ENCODE measurements at places on chromosomes 3 and 15. TPM values are rescaled to one million over a fixed set of nuclear protein-coding genes. Genes with fewer than 3 reads are reported as not detected.

- H3K27ac ChIP-seq = no peak overlapping the region
- no peak for DNase-seq
- no peaks in the 10 kb centered on the region for H3K36me3 ChIP-seq
- H3K4me1 ChIP-seq = no peaks in the 10 kb centered on the region
- H3K27me3 ChIP-seq = no peaks in the 10 kb centered on the region
These were observed 263.4 kb upstream of the LYSMD4 start for GRCh38 chr15:99996660-99997059.

GRCh38 chr3:151008699-151009098 is 36.2 kb upstream of the CLRN1 start:
- no peak overlapping the region for H3K4me3 ChIP-seq
- no peaks in the 10 kb centered on the region for H3K4me1 ChIP-seq
- no peaks in the 10 kb centered on the region for H3K36me3 ChIP-seq
- peak; percentile 40 for DNase-seq
- H3K27ac ChIP-seq = no peak overlapping the region

DNA sequence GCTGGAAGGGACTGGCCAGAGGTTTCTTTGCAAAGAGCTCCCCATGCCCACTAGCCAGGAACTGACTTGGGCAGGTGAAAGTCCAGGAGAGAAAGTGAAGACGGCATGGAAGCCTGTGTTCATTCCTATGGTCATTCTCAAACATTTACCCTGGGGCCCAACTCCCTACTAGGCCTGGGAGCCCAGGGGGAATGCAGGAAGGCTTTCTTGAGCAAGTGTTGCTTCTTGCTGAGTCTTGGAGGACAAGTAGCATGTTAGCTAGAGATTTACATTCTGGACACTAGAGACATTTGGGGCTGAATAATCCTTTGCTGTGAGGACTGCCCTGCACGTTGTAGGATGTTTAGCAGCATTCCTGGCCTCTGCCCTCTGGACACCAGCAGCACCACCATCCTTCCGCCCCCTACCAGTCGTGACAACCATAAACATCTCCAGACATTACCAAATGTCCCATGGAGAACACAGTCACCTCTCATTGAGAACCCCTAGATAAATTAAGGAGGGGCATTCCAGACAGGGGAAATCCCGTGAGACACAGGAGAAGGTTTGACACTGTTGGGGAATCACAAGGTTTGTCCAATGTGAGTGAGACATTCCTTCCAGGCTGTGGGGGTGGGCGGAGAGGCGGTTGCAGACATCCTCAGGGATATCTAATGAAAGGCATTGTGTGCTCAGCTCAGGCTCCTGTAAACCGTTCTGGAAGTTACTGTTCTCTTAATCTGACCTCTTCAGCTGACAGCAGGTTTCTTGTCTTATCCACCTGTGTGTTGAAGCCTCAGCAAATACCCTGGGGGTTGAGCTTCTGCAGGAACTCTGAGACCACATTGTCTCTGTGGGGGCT is 236.2 kb downstream of the TLE3 start:
- no peaks in the 10 kb centered on the region for H3K36me3 ChIP-seq
- no peak overlapping the region for H3K27ac ChIP-seq
- DNase-seq = no peak
- no peaks in the 10 kb centered on the region for H3K27me3 ChIP-seq

Gene GCSAM
- total RNA-seq = not detected

Gene DUOXA2
- total RNA-seq = not detected

- no peaks in the 10 kb centered on the region for H3K27me3 ChIP-seq
- H3K4me3 ChIP-seq = no peak overlapping the region
These were observed 76.7 kb downstream of the FEM1B start for GRCh38 chr15:68354268-68354667.

Gene MRPL47
- total RNA-seq = 45.9 TPM

Gene VGLL3
- total RNA-seq = 53.8 TPM

Gene PIF1
- 1.7 TPM for total RNA-seq

DNA sequence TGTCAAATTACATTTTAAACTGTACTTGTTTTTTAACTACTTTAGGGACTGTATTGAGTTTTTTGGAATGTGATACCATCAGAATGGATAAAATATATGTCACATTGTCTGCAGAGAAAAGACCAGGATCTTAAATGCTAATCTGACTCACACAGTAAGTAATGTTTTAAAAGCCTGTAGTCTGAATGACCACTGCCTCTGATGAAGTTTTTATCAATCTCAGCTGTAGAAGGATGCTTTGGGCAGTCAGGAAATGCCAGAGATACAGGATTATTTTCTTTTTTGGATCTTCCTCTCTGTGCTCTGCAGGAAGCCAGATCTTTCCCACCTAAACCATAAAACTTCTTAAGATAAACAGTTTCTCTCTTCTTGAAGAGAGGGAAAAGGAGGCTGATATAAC is 73.1 kb upstream of the PRTG start:
- DNase-seq = peak; percentile 33
- H3K27ac ChIP-seq = no peak overlapping the region
- peaks cover 2% of the 10 kb centered on the region for H3K4me1 ChIP-seq
- no peaks in the 10 kb centered on the region for H3K36me3 ChIP-seq

Gene PRKAR2A
- total RNA-seq = 52.5 TPM

Gene XXYLT1
- total RNA-seq = 26.2 TPM

DNA sequence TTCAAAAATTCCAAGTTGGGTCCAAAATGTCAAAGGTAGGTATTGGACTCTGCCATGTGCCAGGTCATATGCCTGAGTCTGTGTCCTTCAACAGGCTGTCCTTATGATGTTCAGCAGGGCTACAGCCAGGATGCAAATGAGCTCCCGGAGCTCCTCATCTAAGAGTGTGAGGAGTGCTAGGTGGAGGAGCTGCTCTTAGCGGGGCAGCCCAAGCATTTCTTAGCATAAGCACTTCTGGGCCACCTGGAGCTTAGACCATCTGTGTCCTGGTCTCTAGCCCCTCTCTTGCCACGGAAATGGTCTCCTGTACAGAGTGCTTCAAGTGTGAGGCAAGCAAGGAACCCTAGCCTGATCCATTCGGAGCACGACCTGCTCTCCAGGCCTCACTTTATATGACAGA is 64.6 kb upstream of the PRR23C start:
- no peaks in the 10 kb centered on the region for H3K36me3 ChIP-seq
- H3K27ac ChIP-seq = no peak overlapping the region
- H3K4me1 ChIP-seq = no peaks in the 10 kb centered on the region
- peaks cover 19% of the 10 kb centered on the region for H3K27me3 ChIP-seq
- H3K4me3 ChIP-seq = no peak overlapping the region

DNA sequence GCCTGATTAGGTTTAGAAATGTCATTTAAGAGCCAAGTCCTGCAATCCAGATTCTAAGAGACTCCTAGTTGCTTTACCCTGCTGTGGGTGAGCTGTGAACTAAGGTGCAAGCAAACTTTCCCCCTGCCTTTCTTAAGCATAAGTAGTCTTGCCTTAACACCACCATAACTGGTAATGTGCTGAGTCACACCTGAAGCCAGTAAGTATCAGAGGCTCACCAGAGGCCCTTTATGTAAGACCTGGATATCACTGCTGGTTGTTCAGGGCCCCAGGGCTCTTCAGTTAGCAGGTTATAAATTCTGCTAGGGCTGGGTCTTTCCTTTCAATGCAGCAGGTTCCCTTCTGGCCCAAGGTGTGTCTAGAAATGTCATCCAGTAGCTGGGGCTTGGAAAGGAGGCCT is 509.9 kb downstream of the VGLL3 start:
- DNase-seq = no peak
- H3K27ac ChIP-seq = no peak overlapping the region
- no peaks in the 10 kb centered on the region for H3K27me3 ChIP-seq
- H3K36me3 ChIP-seq = no peaks in the 10 kb centered on the region
- no peak overlapping the region for H3K4me3 ChIP-seq
- H3K4me1 ChIP-seq = no peaks in the 10 kb centered on the region

Gene PLOD2
- total RNA-seq = 151 TPM

GRCh38 chr3:71887256-71887655 is 102.3 kb upstream of the PROK2 start:
- H3K27ac ChIP-seq = no peak overlapping the region
- DNase-seq = no peak
- no peaks in the 10 kb centered on the region for H3K4me1 ChIP-seq
- H3K4me3 ChIP-seq = no peak overlapping the region
- no peaks in the 10 kb centered on the region for H3K36me3 ChIP-seq

DNA sequence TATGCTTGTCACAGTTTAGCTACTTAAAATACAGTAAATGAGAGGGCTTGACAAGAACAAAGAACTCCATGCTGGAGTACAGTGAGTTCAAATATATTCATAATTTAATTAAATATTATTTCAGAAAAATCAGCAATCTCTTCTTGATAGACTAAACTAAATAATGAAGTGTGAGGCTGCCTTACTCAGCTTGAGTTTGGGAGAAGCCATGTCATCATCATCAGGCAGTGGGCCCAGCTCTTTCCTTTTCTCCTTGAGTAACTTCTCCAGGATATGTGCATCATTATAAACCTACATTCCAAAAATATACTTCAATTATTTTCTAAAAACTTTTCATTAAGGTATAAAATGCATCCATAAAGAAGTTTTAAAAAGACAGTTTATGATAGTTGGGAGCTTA is 70.5 kb downstream of the PBRM1 start:
- no peak overlapping the region for H3K4me3 ChIP-seq
- no peaks in the 10 kb centered on the region for H3K4me1 ChIP-seq
- no peaks in the 10 kb centered on the region for H3K27me3 ChIP-seq
- H3K27ac ChIP-seq = no peak overlapping the region
- DNase-seq = no peak

Gene STAC
- 7.1 TPM for total RNA-seq

DNA sequence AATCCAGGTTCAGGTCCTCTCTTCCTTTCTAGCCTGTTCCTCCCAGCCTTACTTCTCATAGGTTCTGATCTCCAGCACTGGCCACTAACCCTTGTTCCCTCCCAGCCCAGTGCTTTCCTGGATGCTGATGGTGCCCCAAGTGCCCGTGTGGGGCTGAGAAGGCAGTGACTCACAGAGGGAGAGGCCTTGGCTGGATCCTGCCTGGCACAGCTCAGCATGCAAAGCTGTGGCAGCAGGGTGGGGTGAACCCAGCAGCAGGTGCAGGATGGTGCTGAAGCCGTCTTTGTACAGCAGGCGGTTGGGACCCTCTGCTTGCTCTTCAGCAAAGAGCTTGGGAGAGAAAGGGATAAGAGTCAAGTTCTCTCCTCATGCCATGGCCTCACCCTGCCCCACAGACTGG is 7.6 kb downstream of the LPCAT4 start:
- H3K36me3 ChIP-seq = peaks cover 13% of the 10 kb centered on the region
- H3K27me3 ChIP-seq = no peaks in the 10 kb centered on the region
- no peak for DNase-seq
- H3K27ac ChIP-seq = no peak overlapping the region
- H3K4me1 ChIP-seq = no peaks in the 10 kb centered on the region

Gene RETNLB
- not detected for total RNA-seq

Gene ATP1B3
- total RNA-seq = 222 TPM

DNA sequence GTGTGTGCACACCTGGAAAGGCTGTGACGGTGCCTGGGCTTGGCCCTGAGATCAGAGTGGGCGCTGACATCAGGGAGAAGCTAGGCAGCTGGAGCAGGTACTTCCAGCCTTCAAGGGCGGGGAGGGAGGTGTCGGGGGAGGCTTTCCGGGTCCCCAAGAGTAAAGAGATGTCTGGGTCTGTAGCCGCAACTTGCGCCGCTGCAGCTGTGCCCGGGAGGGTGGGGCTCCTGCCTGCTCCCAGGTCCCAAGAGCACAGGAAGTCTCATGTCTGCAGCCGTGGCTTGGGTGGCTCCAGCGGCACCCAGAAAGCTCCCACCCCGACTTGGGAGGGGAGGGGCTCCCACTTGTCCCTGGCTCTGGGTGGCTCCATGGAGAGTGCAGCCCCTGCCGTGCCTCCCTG is 103.2 kb upstream of the BNIP2 start:
- H3K4me1 ChIP-seq = no peaks in the 10 kb centered on the region
- H3K27me3 ChIP-seq = peaks cover 8% of the 10 kb centered on the region
- H3K36me3 ChIP-seq = no peaks in the 10 kb centered on the region
- no peak for DNase-seq
- H3K4me3 ChIP-seq = no peak overlapping the region
- H3K27ac ChIP-seq = no peak overlapping the region

DNA sequence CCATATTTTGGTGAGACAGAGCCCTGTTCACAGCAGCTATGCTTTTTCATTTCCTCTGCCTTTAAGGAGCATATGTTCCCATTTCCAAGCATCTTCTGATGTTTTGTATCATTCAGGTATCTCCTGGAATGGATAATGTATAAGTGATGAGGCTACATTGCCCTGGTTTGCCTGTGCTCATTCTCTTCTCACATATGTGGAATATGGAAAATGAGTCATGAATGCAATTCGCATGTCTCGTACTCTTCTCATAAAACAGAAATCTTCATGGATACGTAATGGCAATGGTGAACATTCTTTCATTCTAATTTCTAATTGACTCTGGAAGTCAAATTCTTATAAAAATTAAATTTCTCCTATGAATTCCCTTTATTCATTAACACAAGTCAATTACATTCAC is 143.1 kb downstream of the CDIN1 start:
- H3K4me1 ChIP-seq = no peaks in the 10 kb centered on the region
- no peak for DNase-seq
- H3K36me3 ChIP-seq = no peaks in the 10 kb centered on the region
- no peak overlapping the region for H3K27ac ChIP-seq
- no peaks in the 10 kb centered on the region for H3K27me3 ChIP-seq
- no peak overlapping the region for H3K4me3 ChIP-seq

DNA sequence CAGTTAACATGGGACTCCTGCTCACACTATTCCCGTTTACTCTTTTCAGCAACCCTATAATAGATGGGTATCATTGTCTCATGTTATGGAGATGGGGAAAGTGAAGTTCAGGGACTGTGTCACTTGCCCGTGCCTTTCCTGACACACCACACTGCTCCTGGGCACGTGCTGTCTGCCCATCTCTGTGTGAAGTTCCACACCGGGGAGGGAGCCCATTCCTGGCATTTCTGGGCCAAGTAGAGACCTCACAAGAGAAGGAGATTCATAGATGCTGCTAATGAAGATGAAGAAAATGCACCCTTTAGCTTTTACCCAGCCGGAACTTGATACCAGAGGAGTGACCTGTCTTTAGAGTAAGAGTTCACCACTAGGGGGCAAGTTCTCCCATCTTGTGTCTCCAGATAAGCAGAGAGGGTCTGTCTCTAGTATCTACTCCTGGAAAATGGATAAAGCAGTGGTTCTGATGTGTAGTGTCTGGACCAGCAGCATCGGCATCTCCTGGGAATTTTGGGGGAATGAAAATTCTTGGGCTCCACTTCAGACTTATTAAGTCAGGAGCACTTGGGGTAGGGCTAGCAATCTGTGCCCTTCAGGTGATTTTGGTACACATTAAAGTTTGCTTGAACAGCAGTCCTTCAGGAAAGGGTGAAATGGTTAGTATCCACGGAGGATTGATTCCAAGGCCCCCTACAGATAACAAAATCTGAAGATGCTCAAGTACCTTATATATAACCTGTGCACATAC is 2.0 kb upstream of the TOPBP1 start:
- DNase-seq = peak; percentile 27
- no peaks in the 10 kb centered on the region for H3K27me3 ChIP-seq
- H3K4me1 ChIP-seq = peaks cover 12% of the 10 kb centered on the region
- H3K27ac ChIP-seq = no peak overlapping the region

Gene CLSTN2
- total RNA-seq = 80.9 TPM

DNA sequence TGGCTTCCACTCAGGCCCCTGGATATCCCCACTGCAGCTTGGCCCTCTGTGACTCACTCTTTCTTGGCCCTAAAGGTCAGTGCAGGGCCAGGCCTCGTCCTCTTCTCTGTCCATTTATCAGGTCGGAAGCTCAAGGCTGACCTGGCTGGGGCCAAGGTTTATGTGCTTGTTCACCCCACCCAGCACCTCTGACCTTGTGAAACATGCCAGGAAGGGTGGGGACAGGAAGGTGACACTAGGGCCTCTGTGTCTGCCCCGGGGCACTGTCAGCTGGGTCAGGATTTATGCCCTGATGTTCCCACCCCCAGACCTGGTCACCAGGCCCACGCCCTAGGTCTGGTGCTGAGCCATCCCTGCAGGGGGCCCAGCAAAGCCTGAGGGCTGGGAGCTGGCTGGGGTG is 103.8 kb downstream of the FBLN2 start:
- peaks cover 3% of the 10 kb centered on the region for H3K27me3 ChIP-seq
- DNase-seq = no peak
- no peak overlapping the region for H3K4me3 ChIP-seq

Data from astrocyte (in vitro differentiated cells and primary cell).